Suppressor macrophage (primary cell): ENCODE measurements at places on chromosomes 6 and 20.

GRCh38 chr20:38083338-38084048 is 49.9 kb downstream of the RPRD1B start:
- DNase-seq: peak; percentile 45

GRCh38 chr20:19947611-19948264 is 69.4 kb upstream of the NAA20 start:
- DNase-seq: peak; percentile 45

GRCh38 chr6:29810371-29810770 is 17.3 kb upstream of the HLA-G start:
- DNase-seq: no peak

DNA sequence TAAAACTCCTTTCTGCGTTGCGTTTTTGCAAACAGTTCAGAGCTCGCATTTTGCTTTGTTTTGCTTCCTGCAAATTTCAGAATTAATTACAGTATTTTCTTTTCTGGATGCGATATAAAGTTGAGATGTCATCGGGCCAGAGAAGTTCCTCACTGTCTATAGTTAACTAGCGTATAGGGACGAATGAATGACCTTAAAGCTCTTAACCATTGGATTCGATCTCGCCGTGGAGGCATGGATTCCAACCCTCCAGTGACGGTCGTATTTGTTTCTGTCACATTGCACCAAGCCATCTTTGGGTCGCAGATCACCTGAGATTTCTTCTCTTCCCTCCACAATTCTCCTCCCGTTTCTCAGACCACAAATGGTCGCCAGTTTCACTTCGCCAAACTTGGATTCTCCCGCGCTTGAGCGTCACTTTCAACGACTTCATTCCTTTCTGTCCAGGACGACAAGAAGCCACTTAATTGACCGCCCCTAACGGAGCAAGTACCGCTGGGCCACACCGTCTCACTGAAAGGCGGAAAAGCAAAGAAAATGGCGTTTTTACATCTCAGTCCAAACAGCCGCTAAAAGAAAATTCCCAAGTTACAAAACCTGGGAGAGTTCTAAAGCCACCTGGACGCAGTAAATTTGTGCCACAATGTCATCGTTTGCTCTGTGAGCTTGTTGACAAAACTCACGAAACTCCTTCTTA is 85.3 kb upstream of the ZNF184 start:
- DNase-seq: no peak

- DNase-seq: no peak
These were observed 132.9 kb downstream of the FOXO3 start for GRCh38 chr6:108693430-108694154.

DNA sequence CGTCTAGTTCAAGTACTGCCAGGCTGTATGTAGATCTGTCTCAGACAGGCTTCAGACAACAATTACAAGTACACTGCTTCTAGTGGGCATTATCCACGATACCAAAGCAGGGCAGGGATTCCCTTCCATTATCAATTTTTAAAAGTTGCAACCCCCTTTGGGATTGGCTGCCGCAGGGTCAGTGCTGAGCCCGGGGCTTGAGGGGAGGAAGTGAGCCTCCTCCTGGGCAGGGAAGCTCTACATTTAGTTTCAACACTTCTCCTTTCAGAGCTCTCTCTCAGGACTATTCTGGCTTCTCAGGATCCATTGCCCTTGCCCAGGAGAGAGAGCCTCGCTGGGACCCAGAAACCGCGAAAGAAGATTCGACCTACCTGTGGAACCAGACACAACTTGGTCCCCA is 1.5 kb downstream of the HTR1B start:
- DNase-seq: no peak

GRCh38 chr6:160215232-160215631 is 43.4 kb downstream of the SLC22A2 start:
- no peak for DNase-seq

GRCh38 chr6:85465762-85466161 is 15.9 kb downstream of the NT5E start:
- peak; percentile 25 for DNase-seq

DNA sequence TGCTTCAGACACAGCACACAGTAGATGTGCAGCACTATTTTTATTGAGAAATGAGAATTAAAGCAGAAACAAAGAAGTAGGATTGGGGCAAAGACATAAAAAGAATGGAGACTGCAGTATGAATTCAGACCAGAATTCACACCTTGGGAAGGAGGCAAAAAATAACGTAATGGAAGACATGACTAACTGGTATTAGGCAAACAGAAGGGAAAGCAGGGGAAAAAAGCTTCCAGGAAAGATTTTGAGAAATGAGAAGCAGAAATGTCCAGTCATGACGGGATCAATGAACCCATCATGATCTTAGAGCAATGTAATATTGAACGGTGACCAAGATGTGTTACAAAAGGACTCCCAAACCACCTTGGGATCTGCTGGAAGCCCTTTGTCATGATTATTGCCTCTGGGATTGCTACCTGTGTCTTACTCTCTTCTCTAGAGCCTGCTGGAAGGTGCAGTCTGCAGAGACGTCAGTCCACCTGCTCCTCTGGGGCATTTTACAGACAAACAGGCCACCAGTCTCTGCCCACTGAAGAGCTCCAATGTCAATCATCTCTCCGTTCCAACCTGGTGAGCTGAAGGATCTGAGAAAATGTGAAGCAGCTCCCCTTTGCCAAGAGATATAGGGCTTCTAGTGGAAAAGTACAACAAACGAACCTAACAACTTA is 8.7 kb downstream of the NUDT3 start:
- no peak for DNase-seq

- DNase-seq: no peak
These were observed 163.2 kb downstream of the DTNBP1 start for GRCh38 chr6:15499591-15499990.

DNA sequence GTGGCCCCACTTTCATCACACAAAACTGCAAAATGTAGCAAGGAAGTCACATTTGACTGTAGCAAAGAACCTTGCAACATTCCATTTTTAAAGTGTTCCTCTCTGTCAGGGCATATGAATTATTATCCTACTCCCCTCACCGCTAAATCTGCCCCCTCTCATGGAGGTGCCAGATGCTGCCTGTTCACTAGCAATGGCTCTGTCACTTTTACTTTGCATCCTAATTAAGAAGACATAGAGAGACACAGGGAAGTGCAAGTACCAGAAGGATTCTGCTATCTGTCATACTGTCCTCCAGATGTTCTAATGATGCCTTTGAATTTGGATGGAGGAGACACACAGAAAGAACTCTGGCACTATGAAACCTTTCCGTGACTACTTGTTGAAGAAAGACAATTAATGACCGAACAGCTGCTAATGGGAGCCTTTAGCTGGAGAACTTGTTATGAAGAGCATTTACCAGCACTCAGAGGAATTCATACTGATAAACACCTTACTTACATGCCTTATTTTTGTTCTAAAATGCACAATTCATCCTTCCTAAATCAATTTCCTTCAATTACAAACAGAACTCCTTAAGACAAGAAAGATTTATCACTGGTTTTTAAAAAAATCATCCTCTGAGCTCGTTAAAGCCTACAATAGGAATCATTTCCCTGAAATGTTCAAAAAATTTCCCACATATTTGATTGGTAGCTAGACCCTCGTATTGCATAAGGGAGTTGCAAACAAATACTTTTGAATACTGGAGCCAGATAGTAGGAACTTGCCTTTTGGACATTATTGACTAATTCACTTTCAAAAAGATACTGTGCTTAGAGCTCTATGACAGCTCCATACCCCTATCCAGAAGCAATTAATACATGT is 292.6 kb downstream of the UBE3D start:
- DNase-seq: no peak

DNA sequence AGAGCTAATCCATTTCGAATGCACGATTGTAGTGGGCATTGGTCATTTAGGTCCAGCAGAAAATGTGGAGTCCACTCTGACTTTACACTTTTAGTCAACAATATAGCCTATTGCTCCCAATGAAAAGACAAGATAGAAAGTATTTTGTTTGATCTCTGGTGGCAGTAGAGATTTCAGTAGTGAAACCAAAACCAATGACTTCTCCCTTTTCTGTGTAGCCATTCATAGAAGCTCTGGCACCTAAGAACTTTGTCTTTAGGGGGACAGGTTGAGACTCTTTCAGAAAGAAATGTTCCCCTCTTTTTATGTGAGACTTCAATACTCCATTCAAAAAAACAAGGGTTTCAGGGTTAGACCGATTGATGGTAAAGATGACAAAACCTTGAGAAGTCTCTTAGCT is 510.8 kb upstream of the POU3F2 start:
- no peak for DNase-seq

GRCh38 chr20:57234556-57235251 is 31.7 kb downstream of the BMP7 start:
- DNase-seq: no peak

- DNase-seq: no peak
These were observed 64.1 kb upstream of the RPS6KA2 start for GRCh38 chr6:166691199-166691598.

DNA sequence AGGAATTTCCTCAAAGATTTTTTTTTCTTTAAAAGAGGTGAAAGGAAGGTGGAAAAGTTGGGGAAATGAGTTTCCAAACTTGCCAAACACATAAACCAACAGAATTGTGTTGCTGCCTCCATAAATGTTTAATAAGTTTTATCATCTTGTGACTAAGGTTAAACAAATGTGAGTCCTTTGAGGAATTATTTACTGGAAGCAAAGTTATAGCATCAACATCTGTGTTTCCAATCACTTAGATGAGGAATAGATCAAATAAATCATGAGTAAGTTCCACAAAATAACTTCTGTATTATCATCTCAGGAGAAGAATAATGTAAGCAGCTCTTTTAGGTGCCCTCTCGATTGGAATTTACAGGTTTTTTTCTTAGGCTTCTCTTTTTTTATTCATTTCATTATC is 20.5 kb downstream of the TSHZ2 start:
- DNase-seq: no peak

GRCh38 chr20:59007665-59008511 is 834 bp upstream of the CTSZ start:
- peak; percentile 93 for DNase-seq
